T-helper 17 cell (primary cell): ENCODE measurements at places on chromosomes 3 and 15. TPM values are rescaled to one million over a fixed set of nuclear protein-coding genes. Genes with fewer than 3 reads are reported as not detected.

The TUSC7 gene
- total RNA-seq: not detected

GRCh38 chr3:44363591-44363990 is 25.0 kb downstream of the TCAIM start:
- no peak for DNase-seq
- H3K27me3 ChIP-seq: no peaks in the 10 kb centered on the region
- no peak overlapping the region for H3K27ac ChIP-seq
- H3K4me3 ChIP-seq: no peak overlapping the region
- H3K36me3 ChIP-seq: peaks cover 6% of the 10 kb centered on the region

GRCh38 chr15:75732177-75732808 is 19.6 kb upstream of the CSPG4 start:
- DNase-seq: no peak
- H3K36me3 ChIP-seq: no peaks in the 10 kb centered on the region
- peaks cover 12% of the 10 kb centered on the region for H3K4me1 ChIP-seq
- no peak overlapping the region for H3K27ac ChIP-seq
- H3K27me3 ChIP-seq: peaks cover 25% of the 10 kb centered on the region

DNA sequence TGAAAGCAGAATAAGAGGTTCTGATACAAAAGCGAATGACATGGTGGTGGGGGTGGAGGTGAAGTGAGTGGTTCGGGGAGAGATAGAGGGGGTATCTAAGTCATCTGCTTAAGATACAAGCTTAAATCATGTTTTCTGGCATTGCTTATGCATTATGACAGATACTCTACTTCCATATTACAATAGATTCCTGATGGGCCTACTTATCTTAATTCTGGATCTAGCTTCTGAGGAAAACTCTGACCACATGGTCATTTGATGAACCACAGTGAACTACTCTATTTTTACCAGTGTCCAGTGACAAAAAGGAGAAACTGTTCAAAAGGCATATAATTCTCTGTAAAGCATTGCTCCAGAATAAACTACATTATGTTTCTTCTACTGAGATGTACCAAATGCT is 673.7 kb upstream of the CCDC54 start:
- H3K27me3 ChIP-seq: no peaks in the 10 kb centered on the region
- H3K36me3 ChIP-seq: no peaks in the 10 kb centered on the region
- H3K4me3 ChIP-seq: no peak overlapping the region
- DNase-seq: no peak

The LRRC3B gene
- total RNA-seq: not detected

The TGM4 gene
- total RNA-seq: not detected
